Thoracic aorta (tissue), 2 donors: ENCODE measurements at places on chromosomes 3 and 15. TPM values are rescaled to one million over a fixed set of nuclear protein-coding genes. Genes with fewer than 3 reads are reported as not detected.

Gene ADGRG7
- not detected for total RNA-seq

DNA sequence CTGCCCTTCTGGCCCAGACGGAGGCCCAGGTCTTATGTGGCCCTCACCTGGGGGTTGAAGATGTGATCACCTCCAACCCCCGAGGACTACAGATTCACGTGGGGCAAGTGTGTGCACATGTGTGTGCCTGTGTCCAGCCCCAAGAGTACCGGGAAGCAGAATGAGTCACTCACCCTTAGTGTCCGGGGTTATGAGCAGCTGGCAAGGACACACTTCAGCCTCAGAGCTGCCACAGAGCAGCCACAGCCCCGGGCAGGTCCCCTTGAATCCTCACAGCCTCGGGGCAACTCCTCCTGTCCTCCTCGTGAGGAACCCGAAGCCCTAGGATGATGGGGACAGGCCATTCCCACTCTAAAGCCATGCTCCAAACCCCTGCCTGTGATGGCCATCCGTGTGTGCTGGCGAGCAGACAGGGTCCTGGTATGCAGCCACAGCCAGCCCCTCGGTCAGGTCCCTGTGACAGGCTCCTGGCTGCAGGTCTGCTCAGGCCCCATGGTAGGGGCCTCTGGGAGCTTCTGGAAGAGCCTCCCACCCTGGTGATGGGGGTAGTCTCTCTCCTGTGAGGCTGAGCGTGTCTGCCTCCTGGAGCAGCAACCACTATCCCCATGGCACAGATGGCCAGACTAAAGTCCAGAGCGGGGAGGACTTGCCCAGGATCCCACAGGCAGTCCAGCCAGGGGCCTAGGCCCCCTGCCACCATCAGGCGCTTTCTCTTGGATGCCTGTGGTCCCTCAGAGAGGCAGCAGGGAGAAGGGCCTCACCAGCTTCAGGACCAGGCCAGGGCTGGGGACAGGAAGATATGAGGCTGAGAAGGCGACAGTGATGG lies 852 bp downstream of the STAB1 start:
- no peak for DNase-seq

- no peak for DNase-seq
Observed at GRCh38 chr3:133479895-133480669, 80.2 kb downstream of the BFSP2 start.

DNA sequence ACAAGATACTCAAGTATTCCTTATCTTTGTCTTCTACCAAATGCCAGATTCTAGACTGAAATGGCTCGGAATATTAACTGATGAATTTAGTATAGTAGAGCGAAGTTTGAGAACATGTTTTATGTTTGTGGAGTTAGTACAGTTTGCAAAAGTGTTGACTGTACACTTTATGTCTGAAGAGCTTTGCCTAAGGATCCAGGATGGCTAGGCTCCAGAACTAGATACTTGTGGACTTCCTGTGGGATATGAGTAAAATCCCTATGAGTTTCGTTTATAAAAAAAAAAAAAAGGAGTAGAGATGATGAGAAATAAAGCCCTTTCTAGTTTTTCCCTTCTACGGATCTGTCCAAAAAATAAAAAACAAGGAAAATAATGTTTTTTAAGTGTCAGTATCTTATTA lies 96.7 kb downstream of the TP63 start:
- DNase-seq = no peak
